ENCODE measurements at places on chromosomes 12 and 14.

DNA sequence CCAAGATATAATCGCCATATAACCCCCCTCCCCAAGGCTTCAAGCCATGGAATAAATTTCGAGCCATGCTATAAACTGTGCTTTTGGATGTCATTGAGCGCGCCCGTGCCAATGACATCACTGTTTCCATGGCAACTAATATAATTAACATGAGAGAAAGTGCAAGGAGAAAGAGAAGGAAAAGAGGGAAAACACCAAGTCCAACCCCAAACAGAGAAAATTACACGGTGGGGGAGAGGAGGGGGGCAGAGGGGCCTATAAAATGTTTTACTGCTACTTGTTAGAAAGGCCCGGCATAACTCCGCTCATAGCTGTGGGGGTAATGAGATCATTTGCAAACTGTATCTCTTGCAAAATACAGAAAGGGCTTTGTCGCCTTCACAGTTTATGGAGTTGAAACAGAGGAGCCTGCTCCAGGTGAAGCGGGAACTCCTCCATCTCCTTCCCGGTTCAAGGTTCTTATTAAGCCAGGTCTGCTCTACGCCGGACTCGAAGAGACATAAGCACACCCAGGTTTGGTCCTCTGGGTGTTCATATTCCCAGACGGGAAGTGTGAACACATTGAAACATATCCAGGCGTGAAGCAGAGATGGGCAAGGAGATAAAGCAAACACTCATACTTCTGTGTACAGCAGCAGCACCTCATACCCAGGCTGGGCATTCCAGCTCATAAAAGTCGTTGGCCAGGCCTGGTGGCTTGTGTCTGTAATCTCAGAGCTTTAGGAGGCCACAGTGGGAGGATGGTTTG, 99.1 kb upstream of the MAP1LC3B2 start:
- DNase-seq = no peak

DNA sequence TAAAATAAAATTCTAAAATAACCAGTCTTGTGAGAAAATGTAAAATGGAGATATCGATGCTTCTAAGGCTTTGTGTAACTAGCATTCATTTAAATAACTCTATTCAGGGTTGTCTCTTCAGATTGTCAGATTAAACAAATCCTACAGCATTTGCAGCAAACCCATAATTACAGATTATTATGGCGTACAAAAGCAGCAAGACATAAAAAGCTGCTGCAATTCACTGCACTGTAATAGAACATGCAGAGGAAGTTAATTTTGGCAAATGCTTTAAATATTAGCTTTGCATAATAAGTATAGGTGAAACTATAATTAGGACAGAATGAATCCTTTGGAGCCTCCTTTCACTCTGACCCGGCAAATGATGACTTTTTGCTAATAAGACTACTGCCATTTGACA, 98.3 kb downstream of the INSM2 start:
- no peak for DNase-seq

DNA sequence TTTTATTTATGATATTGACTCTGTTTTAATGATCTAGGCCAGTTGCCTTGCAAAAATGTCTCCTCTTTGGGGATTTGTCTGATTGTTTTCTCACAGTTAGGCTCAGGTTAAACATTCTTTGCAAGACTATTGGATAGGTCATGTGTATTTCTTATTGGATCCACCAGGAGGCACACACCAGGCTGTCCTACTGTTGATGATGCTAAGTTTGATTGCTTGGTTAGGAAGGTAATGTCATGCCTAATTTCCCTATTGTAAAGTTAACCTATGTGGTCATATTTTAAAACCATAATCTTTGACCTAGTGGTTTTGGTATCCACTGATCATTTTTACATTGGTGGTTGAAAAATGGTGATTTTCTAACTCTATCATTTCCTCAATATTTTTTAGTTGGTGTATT, 137.1 kb downstream of the BRMS1L start:
- peak; percentile 31 for DNase-seq

DNA sequence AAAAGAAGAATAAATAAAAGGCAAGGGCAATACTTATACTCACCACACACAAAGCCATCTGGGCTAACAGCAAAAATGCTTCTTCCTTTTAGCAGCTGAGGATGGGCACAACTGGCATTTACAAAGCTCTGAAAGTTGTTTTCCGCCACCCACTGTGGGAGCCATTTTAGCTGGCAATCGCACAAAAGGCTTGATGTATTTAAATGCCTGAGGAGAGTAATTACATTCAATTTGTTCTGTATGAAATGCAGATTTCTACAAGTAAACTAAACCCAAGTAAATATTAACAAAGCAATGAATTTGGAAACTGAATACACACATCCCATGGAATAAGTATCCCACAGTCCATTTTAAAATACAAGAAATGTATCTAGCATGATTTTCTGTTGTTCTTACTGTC, 37.5 kb downstream of the LRIG3 start:
- no peak for DNase-seq

- no peak for DNase-seq
These were observed 61.2 kb upstream of the GRIP1 start for GRCh38 chr12:66739940-66740651.

GRCh38 chr12:79547044-79547734, 143.6 kb downstream of the PAWR start:
- no peak for DNase-seq

GRCh38 chr12:6532927-6533652, 1.2 kb upstream of the GAPDH start:
- peak; percentile 77 for DNase-seq

GRCh38 chr12:9076733-9077132, 39.0 kb downstream of the A2M start:
- DNase-seq = no peak

DNA sequence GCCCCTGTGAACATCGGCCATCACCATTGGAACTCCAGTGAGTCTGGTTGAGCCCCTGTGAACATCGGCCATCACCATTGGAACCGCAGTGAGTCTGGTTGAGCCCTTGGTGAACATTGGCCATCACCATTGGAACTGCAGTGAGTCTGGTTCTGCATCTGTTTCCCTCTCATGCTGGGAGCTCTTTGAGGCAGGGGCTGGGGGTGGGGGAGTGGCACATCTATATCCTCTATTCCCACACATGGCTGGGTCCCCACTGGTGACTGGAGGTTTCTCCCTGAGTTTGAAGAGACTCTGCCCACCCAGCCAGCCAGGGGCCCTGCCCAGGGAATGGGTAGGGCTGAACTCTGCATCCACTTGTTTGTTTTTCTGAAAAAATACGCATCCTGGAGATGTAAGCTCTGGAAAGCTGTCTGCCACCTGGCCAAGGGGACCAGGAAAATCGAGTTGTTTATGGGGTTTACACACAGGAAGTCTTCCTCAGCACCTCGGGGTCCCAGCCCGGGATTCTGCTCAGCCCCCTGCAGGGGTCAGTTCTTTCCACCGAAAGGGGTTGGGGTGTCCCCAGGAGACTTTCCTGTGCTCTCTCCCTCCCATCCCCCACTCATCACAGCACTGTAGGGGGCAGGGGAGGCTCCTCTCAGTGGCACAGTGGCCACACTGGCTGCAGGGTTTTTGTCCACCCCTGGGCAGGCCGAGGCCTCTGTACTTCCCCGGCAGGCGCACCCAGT, 170.5 kb upstream of the GSC start:
- no peak for DNase-seq

DNA sequence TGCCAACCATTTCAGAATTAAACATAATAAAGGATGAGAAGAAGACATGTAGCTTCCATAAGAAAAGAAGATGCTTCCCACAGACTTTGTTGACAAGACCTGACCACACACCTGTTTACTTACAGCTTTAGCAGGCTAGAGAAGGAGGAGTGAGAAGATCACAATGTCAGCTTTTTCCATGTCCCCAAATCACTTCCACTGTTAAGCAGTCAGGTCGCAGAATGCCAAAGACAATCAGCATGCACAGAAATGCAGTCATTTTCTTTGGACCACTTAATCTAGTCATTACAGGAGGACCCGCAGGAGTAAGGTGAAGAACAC, 314.9 kb downstream of the SSPN start:
- DNase-seq = no peak

- no peak for DNase-seq
These were observed 168.2 kb downstream of the SUDS3 start for GRCh38 chr12:118544569-118544968.

- DNase-seq = peak; percentile 3
These were observed 49.2 kb downstream of the FGD4 start for GRCh38 chr12:32448586-32448985.

DNA sequence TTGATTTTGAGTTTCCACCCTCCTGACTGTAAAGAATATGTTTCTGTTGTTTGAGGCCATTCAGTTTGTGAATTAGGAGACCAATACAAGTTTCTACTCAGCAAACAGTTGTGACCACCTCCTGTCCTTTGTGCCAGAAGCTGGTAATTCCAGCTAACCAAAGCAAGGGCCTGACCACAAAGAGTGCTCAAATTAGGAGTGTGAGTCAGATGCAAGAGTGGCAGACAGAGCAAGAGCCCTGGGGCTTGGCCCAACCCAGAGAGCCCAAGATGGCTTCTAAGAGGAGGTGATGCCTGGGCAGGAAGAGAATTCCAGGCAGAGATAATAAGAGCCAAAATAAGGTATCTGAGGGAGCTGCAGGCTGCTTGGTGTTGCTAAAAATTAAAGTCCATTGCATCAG, 77.7 kb upstream of the C14orf132 start:
- no peak for DNase-seq

- no peak for DNase-seq
These were observed 11.9 kb upstream of the TC2N start for GRCh38 chr14:91879196-91879595.

GRCh38 chr12:63068857-63069442, 82.1 kb downstream of the AVPR1A start:
- peak; percentile 14 for DNase-seq

GRCh38 chr14:24147761-24148428, 597 bp downstream of the RNF31 start:
- no peak for DNase-seq

GRCh38 chr12:86134561-86134960, 121.6 kb downstream of the MGAT4C start:
- DNase-seq = no peak

GRCh38 chr12:46933947-46934346, 108.2 kb upstream of the SLC38A4 start:
- DNase-seq = peak; percentile 28

DNA sequence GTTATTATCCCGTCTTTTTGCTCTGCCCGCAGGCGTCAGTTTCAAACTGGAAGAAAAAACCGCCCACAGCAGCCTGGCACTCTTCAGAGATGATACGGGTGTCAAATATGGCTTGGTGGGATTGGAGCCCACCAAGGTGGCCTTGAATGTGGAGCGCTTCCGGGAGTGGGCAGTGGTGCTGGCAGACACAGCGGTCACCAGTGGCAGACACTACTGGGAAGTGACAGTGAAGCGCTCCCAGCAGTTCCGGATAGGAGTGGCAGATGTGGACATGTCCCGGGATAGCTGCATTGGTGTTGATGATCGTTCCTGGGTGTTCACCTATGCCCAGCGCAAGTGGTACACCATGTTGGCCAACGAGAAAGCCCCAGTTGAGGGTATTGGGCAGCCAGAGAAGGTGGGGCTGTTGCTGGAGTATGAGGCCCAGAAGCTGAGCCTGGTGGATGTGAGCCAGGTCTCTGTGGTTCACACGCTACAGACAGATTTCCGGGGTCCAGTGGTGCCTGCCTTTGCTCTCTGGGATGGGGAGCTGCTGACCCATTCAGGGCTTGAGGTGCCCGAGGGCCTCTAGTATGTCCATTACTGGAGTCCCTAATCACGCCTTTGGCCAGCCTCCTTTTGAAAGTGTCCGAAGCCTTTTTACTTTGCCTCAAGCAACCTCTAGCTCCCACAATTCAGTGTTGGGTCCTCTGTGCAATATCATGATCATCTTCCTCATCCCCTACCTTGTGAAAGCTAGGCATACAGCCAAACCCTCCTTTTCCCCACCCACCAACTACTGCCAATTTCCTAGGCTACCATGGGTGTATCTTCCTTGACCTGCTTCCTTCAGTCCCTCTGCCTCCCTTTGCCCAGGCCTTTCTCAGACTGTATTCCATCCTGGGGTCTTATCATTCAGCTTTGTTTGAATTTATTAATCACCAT, 891 bp downstream of the SPRYD4 start:
- DNase-seq = no peak

- no peak for DNase-seq
These were observed at the start of gene ANKRD33 for GRCh38 chr12:51887476-51888315. Gene ANKRD33 (plus strand): TSS chr12:51888103. CDS start chr12:51888187, 84 bp downstream.

DNA sequence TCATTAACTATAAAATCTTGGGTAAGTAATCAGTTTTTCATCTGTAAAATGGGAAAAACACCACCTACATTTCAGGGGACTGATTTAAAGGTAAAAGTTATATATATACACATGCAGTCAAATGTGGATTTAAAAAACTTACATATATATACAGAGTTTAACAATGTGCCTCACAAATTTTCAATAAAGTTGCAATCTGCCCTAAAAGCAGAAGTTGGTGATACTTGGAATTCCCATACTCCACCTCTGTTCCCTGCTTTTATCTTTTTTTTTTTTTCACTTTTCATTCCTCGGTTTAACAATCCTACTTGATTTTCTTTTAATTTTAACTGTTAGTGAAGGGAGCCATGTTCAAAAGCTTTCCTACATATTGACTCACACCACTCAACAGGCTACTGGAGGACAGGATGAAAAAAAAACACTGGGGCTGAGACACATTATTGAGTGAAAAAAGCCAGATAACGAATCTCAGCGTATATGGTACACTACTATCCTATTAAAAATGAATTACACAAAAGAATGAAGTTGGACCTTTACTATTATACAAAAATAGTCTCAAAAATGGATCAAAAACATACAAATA, 24.3 kb downstream of the SPPL3 start:
- DNase-seq = no peak

DNA sequence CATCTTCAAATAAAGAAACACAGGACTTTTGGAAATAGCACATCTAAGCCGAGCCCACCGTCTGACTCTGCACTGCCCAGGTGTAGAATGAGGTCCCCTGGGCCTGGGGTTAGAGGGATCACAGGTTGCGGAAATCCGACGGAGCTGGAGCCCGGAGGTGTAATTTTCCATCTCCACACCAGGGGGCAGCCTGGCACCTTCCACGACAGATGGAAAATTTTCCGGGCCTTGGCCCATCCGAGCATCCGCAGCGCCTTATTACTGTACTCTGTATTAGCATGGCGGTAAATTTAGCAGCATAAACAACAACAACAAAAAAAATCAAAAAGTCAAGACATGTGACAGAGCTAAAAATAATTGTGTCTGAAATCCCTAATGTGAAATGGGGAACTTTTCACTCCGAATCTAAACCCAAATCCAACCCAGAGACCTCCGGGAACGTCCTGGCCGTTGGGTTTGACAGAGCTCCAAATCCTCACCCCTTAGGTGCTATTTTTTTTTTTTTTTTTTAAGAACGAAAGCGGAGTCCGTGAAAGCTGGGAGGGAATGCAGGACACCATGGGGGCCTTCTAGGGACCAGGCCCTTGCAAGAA, 93.9 kb downstream of the KSR2 start:
- peak; percentile 78 for DNase-seq

DNA sequence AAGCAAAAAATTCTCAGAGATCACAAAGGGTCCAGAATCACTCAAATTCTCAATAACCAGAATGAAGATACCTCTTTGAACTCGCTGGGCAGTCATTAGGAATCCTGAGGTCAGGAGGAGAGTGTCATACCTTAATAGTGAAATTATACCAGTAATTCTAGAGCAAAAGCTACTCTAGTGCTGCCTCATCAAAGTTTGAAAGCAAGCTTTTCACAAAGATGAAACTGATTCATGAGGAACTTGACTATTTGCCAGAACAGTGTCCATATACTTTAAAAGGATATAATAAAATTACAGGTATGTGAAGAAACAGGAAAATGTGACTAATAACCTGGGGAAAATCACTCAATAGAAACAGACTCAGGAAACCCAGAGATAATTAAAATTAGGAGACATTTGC, 44.5 kb downstream of the EML5 start:
- DNase-seq = no peak

All from activated CD4-positive, alpha-beta T cell treated with anti-CD3 and anti-CD28 coated beads, Interleukin-2, Interleukin-6, amounts not matched to agents 100 ng/mL and 50 ng/mL, durations not matched to agents 16 hours and 8 hours (primary cell).